ENCODE measurements at places on chromosomes 7 and 10. TPM values are rescaled to one million over a fixed set of nuclear protein-coding genes. Genes with fewer than 3 reads are reported as not detected.

GRCh38 chr10:92590623-92591549 is 2.0 kb upstream of the KIF11 start:
- DNase-seq, result peak; percentile 33

- DNase-seq, result no peak
These were observed 438.8 kb downstream of the HTR7 start for GRCh38 chr10:90418869-90419652.

DNA sequence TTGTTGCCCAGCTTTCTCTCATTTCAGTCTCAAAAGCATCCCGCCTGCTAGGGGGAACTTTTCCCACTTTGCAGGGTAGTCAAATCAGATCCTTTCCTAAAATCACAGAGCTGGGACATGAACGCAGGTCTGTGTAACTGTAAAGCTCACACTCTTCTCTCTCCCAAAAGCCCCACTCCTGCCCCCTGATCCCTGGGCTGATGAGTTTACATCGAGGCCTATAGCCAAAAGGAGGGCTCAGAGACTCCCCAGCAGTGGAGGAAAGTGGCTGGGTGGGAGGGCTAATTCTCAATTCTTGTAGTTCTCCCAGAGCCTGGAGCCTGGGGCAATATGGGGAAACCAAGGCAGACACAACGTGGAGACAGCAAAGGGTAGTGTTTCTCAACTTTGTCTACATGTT is 6.5 kb upstream of the MTPAP start:
- DNase-seq, result no peak

HABP2 gene
- total RNA-seq, result not detected

TFPI2 gene
- 0.41 TPM for total RNA-seq

GRCh38 chr7:22631730-22632129 is 95.3 kb upstream of the IL6 start:
- no peak for DNase-seq

DNA sequence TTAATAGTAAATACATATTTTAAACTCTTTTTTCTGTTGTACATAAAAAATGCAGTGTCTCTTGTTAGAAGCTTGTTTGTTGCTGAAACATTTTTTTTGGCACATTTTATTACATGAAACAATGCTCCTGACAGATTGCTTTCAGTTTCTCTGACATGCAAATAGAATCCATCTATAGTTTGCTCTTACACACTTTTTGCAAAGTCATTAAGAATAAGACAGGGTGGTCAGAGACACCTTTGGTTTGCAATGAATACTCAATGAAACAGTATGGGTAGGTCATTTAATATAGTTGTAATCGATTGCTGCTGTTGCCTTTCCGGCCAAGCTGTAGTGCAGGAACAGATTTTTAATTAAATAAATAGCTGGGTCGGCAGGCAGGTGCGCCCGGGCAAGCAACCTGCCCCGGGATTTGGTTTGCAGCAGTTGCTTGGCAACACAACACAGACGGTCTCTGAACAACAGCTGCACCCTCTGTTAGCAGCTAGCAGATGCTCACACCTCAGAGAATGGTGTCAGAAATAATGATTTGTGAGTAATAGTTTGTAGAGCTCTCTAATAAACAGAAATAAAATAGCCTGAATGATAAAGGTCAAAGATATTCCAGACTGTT is 115.7 kb upstream of the CACNA2D1 start:
- DNase-seq, result no peak

PRSS1 gene
- not detected for total RNA-seq

DNA sequence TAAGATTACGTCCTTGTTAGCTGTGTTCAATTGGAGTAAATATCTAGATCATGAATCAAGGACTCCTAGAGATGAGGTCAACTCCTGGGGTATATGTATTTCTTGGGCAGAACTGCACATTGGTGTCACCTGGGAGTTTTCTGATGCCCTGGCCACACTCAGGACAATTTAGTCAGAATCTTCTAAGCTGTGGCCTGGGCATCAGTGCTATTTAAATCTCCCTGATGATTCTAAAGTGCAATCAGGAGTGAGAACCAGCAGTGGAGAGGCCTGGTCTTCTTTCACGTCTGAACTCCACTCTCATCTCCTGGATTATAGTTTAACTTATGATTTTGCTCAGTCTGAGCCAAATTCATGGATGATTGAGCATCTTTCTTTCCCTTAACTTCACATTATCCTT is 218.0 kb downstream of the BMPER start:
- DNase-seq, result no peak

PALD1 gene
- 6.9 TPM for total RNA-seq

TAX1BP1 gene
- total RNA-seq, result 76.6 TPM

- DNase-seq, result no peak
These were observed 98.7 kb downstream of the RAMP3 start for GRCh38 chr7:45256309-45256708.

- DNase-seq, result no peak
These were observed 21.2 kb downstream of the AKAP9 start for GRCh38 chr7:91961816-91962215.

DNA sequence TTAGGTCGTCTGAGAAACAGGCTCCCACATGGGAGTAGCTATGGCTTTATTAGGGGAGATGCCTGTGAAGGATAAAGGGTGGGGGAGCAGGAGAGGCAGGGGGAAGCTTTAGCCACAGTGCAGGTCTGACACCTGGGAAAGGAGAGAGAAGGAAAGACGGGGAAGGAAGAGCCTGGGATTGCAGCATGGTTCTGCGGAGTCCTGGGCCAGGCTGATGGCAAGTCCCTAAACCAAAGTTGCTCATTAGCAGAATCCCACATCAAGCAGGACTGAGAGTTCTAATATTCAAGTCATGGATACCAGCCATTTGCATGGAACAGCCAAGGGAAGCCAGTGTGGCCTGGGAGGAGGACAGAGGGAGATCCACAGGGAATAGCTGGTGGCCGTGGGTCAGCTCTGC is 414.8 kb downstream of the RPS24 start:
- DNase-seq, result no peak

DNA sequence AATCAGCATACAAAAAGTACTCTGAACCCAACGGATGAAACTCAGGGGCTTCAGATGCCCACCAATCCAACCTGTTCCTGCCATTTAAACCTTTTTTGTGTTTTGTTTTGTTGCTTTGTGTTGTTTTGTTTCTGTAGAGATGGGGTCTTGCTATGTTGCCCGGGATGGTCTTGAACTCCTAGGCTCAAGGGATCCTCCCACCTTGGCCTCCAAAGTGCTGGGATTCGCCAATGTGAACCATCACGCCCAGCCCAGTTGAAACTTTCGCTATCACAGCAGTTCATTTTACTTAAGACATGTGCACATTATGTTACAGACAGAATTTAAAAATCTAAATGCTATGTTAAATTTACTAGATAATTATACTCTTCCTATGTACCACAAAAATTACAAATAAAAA is 101.6 kb downstream of the SKIDA1 start:
- DNase-seq, result no peak

GRCh38 chr7:33024189-33024757 is 38.3 kb downstream of the NT5C3A start:
- DNase-seq, result no peak

DNA sequence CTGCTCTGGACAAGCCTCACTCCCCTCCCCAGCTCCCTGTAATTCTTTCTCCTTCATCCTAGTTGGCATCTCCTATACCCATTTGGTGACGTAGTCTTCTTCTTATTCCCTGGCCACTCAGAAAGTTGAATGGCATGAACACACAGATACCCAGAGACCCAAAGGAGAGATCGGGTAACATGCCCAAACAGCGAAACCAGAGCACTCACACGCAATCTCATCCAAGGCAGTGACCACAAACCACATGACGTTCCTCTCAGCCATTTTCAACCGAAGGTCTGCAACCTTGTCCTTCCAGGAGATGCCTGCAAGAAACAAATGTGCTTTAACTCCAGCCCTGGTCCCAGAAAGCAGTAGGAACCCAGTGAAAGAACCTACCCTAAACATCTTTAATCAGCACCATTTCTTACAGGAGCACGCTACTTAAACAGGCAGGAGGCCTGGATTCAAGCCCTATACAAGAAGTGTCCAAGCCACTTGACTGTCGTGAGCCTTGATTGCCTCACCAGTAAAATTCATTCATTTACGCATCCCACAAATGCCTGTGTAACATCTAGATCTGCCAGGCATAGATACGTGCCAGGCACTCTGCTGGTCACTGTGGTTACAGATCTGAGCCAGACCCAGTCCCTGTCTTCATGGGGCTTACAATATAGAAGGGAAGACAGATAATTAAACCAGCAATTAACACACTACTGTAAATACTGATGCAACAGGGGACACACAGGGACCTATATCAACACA is 37.1 kb downstream of the XPNPEP1 start:
- no peak for DNase-seq

GRCh38 chr10:24430591-24430990 is 221.7 kb downstream of the KIAA1217 start:
- DNase-seq, result no peak

BICC1 gene
- 4.5 TPM for total RNA-seq

GRCh38 chr10:4569151-4569550 is 256.9 kb upstream of the AKR1E2 start:
- no peak for DNase-seq

DNA sequence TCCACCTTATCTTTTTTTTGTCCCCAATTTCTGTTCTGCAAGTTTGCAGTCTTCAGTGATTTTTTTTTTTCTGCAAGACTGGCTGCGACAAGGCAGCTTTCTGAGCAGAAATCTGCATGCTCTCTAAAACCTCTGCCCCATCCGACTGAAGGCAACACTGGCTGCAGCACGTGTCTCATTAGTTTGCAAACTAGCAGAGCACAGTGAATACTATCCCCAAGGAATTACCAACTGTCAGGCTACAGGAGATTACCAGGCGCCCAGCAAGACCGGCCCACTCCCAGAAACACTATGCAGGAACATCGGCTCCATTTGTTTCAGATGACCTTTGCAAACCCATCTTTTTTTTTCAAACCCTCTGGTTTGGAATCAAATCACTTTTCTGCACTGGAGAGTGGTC is 538.8 kb downstream of the SORCS1 start:
- DNase-seq, result no peak

UNC5B gene
- total RNA-seq, result 2.9 TPM

- no peak for DNase-seq
These were observed 10.8 kb downstream of the CCNY start for GRCh38 chr10:35347121-35347562.

GRCh38 chr7:19333706-19334105 is 188.5 kb upstream of the FERD3L start:
- peak; percentile 14 for DNase-seq

- no peak for DNase-seq
These were observed 128.7 kb downstream of the INSYN2A start for GRCh38 chr10:127067542-127068194.

GRCh38 chr10:5975641-5976473 is 1.5 kb downstream of the IL15RA start:
- DNase-seq, result no peak

GRCh38 chr10:68988530-68989316 is at the start of gene KIFBP:
Gene KIFBP, plus strand, starts transcription at chr10:68988803. Its CDS starts 30 bp downstream, at chr10:68988833.
- peak; percentile 88 for DNase-seq

CTNNA3 gene
- total RNA-seq, result 2.0 TPM

DNA sequence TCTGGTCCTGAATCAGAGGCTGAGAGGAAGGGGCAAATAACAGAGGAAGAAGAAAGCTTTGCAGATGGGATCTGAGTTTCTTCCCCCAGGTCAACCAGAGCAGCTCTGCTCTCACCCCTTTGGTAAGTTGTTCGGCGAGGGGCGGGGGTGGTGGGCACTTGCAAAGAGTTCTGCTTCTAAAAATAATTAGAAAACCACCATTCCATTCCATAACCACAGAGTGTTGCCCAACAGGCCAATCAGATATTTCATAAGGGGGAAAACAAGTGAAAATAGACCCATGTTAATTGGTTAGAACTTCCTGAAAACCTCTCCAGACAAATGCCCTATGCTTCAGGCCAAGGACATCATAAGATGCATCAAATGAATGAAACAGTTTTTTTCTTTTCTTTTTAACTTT is 43.6 kb upstream of the R3HCC1L start:
- no peak for DNase-seq

ADRA2A gene
- total RNA-seq, result 19.6 TPM

FAM25A gene
- total RNA-seq, result not detected

MYOZ1 gene
- 0.41 TPM for total RNA-seq

DNA sequence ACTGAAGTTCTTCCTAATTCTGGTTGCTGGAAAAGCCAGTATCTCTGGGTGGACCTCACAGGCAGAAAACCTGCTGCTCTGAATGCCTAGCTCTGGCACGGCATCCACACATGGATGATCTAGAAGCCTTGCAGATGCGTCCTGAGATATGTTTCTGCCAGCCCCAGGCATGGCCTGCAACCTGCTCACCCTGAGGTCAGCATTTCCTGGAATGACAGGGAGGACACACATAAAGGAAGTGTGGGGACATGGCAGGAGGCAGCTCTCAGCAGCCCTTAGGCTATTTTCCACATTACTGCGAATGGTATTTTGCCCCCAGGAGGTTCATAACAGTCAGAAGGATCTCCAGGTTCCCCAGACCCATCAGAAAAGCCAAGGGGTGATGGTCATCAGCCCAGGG is 23.2 kb downstream of the PLXNA4 start:
- no peak for DNase-seq

ACTR3C gene
- total RNA-seq, result 5.3 TPM

- no peak for DNase-seq
These were observed 19.8 kb downstream of the LSMEM1 start for GRCh38 chr7:112500619-112501018.

RAB19 gene
- not detected for total RNA-seq

TMEM130 gene
- total RNA-seq, result 4.9 TPM

- no peak for DNase-seq
These were observed 37.9 kb upstream of the SEPHS1 start for GRCh38 chr10:13386021-13386420.

DNA sequence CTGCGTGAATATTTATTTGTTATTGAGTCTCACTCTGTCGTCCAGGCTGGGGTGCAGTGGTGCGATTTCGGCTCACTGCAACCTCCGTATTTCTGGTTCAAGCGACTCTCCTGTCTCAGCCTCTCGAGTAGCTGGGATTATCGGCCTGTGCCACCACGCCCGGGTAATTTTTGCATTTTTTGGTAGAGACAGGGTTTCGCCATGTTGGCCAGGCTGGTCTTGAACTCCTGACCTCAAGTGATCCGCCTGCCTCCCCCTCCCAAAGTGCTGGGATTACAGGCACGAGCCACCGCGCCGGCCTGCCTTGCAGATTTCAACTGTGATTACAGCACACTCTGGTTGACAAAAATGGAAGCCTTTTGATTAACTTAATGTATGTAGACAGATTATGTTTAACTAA is 730.0 kb upstream of the VSTM2A start:
- no peak for DNase-seq
